ENCODE measurements at places on chromosomes 6 and 20.

- DNase-seq = no peak
Measured at GRCh38 chr20:43426172-43426571, 31.5 kb upstream of the SRSF6 start.

DNA sequence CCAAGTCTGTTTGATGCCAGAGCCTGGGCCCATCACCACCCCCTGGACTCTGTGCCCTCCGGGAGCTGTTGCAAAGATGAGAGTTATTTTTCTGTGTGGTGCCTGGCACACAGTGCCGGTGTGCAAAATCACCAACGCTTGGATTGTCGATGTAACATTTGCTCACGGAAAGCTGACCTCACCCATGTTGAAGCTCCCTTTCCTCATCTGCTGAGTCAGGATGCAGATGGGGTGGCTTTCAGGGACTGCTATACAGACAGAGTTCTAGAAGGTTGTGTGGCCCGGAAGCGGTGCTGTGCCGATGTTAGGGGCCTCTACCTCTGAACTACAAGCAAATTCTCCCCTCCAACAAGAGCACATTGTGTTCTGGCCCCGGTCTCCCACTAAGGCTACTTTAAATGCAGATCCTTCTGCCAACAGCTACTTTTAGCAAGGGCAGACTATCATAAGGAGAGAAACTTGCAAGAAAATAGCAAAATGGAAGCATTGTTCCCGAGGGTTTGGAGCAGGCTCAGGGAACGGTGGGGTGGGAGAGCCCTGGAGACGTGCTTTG lies 34.0 kb downstream of the EYA2 start:
- DNase-seq = peak; percentile 56

DNA sequence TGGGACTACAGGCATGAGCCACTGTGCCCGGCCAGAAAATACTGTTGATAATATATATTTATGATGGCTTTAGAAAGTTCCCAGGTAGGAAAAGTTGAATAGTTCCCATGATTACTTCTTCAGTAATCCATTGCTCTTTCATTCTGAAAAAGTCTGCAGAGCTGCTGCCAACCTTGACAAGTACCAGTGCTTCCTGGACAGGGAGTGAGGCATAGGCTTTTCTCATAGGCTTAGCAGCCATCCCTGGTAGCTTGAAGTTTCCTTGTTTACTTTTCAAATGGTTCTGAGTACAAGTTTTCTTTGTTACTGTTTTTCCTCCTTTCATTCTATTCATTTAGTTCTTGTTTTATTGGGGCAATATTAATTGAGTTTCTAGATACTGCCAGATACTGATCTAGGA lies 7.8 kb downstream of the RWDD1 start:
- no peak for DNase-seq

GRCh38 chr20:47927385-47927851 lies 142.1 kb upstream of the SULF2 start:
- no peak for DNase-seq

DNA sequence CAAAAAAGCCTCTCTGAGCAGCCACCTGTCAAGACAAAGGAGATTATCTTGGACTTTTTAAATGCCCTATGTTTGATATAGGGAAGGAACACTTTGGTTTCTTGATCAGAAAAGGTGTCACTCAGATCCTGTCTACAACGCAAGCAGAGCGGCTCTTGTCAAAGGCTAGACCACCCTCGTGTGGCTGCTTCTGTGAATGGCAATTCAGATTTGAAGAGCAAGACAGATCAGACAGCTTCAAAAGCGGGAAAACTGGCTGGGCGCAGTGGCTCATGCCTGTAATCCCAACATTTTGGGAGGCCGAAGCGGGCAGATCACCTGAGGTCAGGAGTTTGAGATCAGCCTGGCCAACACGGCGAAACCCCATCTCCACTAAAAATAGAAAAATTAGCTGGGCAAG lies 10.1 kb upstream of the NXT1 start:
- peak; percentile 77 for DNase-seq

DNA sequence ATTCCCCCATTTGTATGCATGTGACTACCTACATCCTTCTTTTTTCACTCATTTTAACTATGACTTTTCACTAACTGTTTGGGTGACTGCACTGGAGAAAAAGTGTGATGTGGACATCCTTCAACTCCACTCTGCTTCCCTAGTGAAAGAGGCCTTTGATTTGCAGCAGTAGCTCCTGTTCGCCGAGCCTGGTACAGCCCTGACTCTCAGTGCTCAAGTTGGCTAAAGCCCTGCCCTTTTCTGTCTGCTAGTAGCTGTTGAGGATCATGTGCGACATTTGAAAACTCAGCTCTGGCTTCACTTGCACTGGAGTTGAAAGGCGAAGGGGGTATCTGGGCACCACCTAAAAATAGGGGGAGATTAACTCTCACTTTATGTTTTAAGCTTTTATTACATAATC lies 42.1 kb downstream of the DAAM2 start:
- DNase-seq = peak; percentile 97

GRCh38 chr6:55388211-55388610 lies 60.9 kb downstream of the GFRAL start:
- DNase-seq = no peak

GRCh38 chr6:30578051-30578450 lies 6.8 kb downstream of the ABCF1 start:
- DNase-seq = no peak

DNA sequence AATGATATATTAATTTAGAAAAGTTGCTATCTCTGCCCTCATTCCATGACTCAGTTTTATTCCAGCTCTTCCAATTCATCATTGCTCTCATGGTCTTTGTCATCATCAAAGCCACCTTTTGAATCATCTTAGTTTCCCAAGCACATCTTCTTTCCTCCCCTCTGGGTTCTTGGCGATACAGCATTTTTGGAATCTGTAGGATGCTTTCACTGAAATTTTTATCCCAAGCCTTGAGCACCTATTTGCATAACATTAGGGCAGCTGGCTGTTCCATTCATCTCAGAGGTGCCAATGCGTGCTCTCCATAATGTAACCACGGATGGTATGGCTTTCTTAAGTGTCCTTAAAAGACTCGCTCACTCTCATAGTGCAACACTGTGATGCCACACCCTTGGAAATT lies 100.4 kb downstream of the SNX5 start:
- DNase-seq = no peak

GRCh38 chr20:49700411-49701185 lies 13.1 kb downstream of the B4GALT5 start:
- DNase-seq = no peak

- no peak for DNase-seq
Measured at GRCh38 chr6:149140910-149141290, 176.6 kb upstream of the TAB2 start.

DNA sequence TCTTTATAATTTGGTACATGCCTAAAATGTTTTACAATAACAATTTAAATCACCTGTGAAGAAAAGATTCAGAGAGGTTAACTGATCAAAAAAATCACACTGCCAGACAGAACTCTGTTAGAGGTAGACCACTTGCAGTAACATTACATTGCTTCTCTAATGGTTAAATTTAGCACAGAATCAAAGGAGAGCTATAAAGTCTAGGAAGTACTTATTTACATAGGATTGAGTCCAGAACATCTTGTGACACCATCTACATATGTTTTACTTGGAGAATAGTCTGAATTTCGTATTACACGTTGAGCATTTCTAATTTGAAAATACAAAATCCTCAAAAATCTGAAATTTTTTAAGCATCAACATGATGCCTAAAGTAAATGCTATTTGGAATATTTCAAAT lies 17.2 kb upstream of the TBC1D20 start:
- DNase-seq = no peak

- DNase-seq = no peak
Measured at GRCh38 chr20:13101276-13101675, 92.5 kb downstream of the SPTLC3 start.

DNA sequence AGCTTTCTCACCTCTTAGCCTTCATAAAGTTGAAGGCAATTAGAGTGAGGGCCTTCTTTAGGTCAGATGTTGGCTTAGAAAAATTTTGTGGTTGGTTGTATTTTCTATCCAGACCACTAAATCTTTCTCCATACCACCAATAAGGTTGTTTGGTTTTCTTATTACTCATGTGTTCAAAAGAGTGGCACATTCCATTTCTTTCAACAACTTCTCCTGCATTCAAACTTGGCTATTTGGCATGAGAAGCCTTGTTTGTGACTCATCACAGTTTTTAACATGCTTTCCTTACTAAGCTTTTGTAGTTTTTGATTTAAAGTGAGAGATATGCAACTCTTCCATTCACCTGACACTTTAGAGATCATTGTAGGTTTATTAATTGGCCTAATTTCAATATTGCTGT lies 949.6 kb downstream of the TBC1D32 start:
- DNase-seq = no peak

- no peak for DNase-seq
Measured at GRCh38 chr6:62265906-62266525, 20.0 kb downstream of the KHDRBS2 start.

GRCh38 chr6:33837971-33838665 lies 34.3 kb upstream of the MLN start:
- DNase-seq = no peak
